ENCODE measurements at places on chromosomes 3 and 15.

GRCh38 chr3:139794469-139795265 is 116.9 kb upstream of the NMNAT3 start:
- DNase-seq: no peak

- no peak for DNase-seq
These were observed 601.2 kb downstream of the FOXP1 start for GRCh38 chr3:70982284-70982683.

GRCh38 chr15:69941301-69941605 is 156.5 kb downstream of the TLE3 start:
- no peak for DNase-seq

- DNase-seq: no peak
These were observed 10.0 kb upstream of the MANF start for GRCh38 chr3:51375136-51375535.

- DNase-seq: no peak
These were observed 142.3 kb upstream of the STRIT1 start for GRCh38 chr3:155435821-155436220.

DNA sequence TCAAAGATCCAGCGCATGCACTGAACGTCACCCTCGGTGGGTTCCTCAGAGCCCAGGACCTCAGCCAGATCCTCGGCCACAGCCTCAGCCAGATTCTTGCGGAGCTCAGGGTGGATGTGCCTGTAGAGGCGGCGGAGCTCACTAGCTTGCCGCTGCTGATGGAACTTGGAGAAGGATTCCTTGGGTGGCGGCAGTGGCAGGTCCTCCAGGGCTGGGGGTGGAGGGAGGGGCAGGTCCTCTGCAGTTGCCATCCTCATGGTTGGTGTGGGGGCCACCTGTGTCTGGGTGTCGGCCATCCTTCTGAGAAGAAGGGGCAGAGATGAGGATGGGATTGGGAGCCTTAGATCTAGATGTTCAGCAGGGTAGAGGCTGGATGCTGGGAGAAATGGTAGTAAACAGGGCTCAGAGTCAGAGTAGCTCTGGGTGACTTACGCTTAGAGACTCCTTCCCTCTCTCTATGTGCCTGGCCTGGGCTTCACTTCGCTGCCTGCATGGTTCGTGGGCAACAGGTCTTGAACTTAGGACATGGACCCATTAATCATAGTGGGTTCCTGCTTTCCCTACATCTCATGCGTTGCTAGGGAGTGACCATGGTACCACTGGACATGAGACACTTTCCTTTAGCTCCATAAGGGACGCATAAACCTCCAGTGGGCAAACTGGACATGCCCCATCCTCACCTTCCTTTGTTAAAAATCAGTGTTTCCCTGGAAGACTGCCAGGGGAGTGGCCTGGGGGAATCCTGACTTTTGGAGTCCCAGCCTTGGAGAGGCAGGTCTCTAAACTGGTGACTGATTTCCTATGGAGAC is 3.0 kb downstream of the XIRP1 start:
- no peak for DNase-seq

DNA sequence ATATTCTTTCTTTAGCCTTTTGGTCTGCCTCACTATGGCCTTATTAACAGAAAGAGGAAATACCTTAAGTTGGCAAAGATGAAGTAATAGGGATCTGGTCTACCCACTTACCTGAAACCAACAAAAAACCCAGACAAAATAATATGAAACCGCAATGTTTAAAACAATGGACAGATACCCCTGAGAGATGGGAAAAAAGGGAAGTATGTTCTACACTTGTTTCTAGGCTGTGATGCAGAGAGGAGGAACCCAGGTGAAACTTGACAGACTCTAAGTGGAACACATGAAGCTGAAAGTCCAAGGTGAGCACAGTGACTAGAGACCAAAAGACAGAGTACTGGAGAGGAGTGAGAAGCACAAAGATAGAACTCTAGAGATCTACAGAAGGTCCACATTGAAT is 78.4 kb downstream of the NR2E3 start:
- DNase-seq: no peak

DNA sequence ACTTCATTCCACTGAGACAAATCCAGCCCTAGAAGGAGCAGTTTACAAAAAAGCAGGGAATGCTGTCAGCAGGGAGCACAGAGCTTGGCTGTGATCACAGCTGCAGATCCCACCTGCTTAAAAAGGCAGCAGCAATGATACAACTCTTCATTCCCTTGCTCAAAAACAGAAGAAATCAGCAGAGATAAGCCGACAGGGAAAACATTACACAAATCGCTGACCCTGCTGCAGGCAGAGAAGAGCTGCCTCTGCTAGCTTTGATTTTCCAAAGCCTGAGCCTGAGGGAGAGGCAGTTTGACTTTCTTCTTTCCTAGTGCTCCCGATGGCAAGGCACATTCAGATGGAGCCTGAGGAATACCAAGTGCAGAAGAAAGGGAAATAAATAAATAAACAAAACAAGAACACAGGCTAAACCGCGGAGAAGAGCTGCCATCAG is 80.2 kb downstream of the SHQ1 start:
- no peak for DNase-seq

DNA sequence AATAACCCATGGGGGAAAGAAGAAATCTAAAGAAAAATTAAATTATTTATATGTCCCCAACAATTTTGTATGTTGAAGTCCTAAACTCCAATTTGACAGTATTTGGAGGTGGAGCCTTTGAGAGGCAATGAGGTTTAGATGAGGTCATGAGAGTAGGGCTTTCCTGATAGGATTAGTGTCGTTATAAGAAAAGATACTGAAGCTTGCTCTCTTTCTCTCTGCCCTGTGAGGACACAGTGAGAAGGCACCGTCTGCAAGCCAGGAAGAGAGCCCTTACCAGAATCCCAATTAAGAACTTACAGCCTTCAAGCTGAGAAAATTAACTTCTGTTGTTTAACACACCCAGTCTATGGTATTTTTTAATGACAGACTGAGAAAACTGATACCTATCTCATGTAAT is 16.1 kb upstream of the OR5AC2 start:
- DNase-seq: no peak

DNA sequence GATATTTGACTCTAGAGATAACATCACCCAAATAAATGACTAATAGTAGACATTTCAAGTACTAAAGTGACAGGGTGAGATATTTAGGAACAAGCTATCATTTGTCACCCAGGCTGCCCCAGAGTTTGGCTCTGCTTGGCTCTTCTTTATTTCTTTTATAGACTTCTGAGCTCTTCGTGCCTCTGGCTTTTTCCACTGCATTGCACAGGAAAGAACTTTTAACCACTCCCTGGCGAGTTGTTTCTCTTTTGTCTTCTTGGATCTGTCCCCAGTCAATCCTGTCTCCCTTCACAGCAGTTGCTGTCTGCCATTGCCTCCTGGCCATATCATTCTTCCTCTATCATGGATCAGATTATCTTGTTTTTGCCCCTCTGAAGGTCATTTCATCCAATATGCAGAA is 339.2 kb upstream of the DCBLD2 start:
- no peak for DNase-seq

DNA sequence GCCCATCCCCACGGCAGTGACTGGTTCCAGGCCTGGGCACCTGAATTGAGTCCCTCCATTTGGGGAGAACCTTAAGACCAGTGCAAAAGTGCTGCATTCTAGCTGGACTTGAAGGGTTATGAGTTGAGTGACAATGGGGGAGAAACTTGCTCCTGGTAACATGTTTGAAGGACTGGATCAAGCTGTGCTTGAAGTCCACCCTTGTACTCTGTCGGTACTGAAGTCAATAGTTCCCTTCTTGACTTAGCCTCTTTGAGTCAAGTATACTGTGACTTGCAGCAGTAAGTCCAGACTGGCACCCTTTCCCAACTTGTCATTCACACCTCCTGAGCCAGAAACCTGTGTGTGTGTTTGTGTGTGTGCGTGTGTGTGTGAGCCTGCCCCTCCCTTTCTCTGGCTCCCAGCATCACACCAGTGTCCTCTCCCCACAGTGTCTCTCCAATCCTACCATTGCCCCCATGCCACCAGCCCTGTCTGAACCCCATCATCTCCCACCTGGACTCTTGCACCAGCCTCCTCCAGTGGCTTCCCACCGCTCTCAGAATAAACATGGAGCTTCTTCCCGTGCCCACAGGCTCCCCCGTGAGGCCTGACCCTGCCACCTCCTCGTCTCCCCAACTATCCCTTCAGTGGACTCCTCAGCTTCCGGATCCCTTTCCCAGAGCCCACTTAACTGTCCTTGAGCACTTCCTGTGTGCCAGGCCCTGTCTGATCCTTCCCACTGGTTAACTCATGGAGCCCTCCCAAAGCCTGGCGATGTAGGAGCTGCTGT is 10.2 kb upstream of the FBLN2 start:
- DNase-seq: no peak

DNA sequence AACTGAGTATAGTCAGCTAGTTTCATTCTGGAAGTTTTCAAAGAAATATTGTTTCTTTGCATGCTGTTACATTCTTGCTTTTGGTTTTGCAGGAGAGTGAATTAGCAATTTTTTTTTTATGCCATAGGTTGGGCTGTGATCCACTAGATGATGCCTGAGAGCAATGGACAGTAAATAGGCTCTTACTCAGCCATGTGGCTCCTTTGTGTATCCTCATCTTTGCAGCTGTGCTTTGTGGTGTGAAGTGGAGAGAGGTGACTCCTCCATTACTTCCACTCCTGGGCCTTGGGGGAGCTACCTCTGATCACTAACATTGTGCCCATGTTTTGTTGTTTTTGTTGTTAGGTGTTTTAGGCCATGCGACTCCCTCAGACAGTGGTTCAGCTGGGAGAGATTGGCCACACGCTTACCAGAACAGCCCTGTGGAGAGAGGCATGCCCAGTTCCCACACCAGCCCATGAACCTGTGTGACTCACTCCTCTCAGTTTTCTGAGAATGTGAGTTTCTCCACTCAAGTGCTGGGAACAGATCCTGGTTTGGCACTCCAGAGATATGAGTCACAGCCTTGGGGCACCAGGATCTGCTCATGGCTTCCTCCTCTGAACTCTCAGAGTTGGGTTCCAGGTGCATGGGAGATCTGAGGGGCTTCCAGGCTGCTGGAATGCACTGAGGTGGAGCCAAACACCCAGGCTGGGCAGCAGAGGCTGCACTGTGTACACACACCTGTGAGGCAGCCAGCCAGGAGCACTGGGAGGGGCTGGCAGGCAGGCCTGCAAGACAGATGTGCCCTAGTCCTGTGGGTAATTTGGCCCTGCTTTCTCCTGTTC is 785.3 kb downstream of the ROBO2 start:
- no peak for DNase-seq

DNA sequence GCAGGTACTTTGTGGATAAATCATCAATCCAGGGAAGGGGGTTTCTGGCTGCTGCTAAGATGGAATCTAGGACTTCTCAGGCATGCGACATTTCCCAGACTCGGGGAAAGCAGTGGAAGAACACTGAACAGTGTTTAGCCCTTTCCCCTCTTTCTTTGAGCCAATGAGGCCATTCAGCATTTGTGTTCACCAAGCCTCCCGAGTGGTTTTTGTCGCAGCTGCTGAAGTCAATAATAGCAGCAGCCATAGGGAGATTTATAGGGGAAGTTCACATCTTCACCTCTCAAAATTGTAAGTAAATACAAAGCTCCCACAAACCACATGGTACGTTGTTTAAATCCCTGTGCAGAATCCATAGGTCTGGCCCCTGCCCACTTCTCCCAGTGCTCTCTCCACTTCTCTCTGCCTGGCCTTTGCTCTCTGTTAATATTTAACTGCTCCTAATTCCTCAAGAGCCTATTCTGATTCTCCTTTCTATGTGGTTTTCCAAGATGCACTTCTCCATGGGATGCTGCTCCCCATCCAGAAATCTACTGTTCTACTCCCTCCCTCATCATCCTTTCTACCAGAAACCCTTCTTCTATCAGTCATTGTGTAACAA is 230.7 kb downstream of the SHQ1 start:
- DNase-seq: no peak

DNA sequence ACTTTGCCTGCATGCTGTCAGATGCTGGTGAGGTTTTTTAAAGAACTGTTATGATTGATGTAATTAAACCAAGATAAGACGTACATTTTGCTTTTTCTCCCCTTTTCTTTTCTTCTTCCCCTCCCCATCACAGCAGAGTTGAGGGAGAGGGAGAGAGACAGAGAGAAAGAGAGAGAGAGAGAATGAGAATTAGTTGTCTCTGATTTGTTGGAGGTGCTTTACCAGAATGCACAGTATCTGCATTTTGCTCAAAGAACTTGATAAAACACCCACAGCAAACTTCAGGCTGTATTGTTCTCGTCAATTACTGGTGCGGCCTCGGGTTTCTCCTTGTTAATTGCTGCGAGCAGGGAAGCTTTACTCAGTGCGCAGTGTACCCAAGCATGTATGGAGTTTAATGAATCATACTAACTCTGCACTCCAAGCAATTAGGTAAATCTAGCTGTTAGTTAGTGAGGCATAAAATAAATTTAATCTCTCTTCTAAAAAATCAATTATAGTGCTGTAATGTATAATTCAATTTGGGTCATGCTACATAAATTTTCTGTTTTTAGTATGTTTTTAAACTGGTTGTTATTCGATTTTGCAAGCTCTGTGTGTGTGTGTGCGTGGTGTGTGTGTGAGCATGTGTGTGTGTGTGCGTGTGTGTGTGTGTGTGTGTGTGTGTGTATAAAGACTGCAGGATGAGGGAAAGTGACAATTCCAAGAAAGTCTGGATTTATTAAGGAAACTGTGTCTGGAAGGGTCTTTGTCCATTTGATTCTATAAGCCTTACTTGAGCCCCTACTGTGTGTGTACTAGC is 273.4 kb downstream of the TLE3 start:
- no peak for DNase-seq

- DNase-seq: no peak
These were observed 71.0 kb downstream of the PCOLCE2 start for GRCh38 chr3:142817897-142818296.

DNA sequence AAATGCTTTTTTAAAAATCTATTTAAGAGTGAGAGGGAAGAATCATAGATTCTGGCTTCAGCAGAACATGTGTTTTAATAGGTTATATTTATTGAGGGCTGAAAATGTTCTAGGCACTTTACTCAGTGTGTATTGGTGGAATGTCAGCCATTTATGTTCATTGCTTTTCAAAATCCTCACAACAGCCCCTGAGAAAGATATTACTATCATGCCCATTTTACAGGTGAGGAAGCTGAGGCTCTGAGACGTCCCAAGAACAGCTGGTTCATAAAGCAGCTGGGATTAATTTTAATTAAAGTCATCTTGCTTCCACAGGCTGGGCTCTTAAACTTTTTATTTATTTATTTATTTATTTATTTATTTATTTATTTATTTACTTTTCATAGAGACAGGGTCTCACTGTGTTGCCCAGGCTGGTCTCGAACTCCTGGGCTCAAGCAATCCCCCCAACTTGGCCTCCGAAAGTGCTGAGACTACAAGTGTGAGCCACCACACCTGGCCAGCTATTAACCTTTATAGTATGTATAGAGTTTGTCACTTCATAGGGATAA is 364.6 kb downstream of the SHQ1 start:
- DNase-seq: no peak

DNA sequence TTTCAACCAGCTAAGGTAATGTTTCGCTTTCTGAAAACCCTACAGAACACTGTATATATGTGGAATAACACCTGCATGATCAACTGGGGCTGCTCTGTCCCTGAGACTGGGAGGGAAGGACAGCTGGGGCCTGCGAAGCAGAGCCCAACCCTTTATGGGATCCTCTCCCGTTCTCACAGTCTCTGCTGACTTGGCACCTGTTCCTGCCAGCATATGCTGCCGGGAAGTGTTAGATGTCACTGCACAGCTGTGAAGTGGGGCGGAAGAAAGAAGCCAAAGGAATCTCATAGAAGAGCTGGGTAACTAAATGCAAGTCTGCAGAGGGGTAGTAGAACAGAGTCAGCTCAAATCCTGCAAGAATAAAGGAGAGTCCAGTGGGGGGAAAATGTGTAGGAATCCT is 29.6 kb downstream of the LRRC3B start:
- no peak for DNase-seq

- no peak for DNase-seq
These were observed 103.0 kb downstream of the ISL2 start for GRCh38 chr15:76439542-76439941.
